Spinal cord (tissue), 10 donors: ENCODE measurements at places on chromosomes 1 and 21. TPM values are rescaled to one million over a fixed set of nuclear protein-coding genes. Genes with fewer than 3 reads are reported as not detected.

Gene FAM177B
- total RNA-seq: 0.66 TPM

DNA sequence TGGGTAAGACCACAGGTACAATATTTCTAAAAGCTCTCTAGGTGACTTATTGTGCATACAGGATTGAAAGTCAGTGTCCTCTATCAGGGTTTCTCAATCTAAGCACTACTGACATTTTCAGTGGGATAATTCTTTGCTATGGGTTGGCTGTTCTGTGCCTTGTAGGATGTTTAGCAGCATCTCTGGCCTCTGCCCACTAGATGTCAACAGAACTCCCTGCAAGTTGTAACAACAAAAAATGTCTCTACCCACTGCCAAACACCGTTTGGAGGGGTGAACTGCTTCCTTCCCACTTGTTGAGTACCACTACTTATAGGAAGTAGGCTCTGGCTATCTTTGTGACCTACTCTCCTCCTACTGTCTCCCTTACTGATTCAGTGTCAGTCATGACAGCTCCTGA, 90.1 kb upstream of the ZRANB2 start:
- H3K27me3 ChIP-seq: no peaks in the 10 kb centered on the region
- H3K27ac ChIP-seq: no peak overlapping the region
- DNase-seq: no peak
- H3K4me3 ChIP-seq: no peak overlapping the region

GRCh38 chr1:80987106-80987505, 813.6 kb upstream of the ADGRL2 start:
- DNase-seq: no peak

- peaks cover 3% of the 10 kb centered on the region for H3K27me3 ChIP-seq
- H3K4me1 ChIP-seq: no peaks in the 10 kb centered on the region
- H3K4me3 ChIP-seq: no peak overlapping the region
- H3K27ac ChIP-seq: no peak overlapping the region
- DNase-seq: no peak
Observed at GRCh38 chr1:47399138-47399845, 16.8 kb upstream of the FOXE3 start.

GRCh38 chr1:81702903-81703302, 97.8 kb upstream of the ADGRL2 start:
- H3K4me3 ChIP-seq: no peak overlapping the region
- DNase-seq: no peak
- H3K4me1 ChIP-seq: peaks cover 3% of the 10 kb centered on the region
- H3K27me3 ChIP-seq: no peaks in the 10 kb centered on the region
- no peak overlapping the region for H3K27ac ChIP-seq

DNA sequence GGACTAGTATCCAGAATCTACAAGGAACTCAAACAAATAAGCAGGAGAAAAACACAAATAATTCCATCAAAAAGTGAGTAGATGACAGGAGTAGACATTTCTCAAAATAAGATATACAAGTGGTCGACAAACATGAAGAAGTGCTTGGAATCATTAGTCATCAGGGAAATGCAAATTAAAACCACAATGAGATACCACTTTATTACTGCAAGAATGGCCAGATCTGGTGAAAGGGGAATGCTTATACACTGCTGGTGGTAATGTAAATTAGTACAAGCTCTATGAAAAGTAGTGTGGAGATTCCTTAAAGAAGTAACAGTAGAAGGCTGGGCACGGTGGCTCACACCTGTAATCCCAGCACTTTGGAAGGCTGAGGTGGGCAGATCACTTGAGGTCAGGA, 73.8 kb downstream of the POU2F1 start:
- H3K27ac ChIP-seq: no peak overlapping the region
- no peaks in the 10 kb centered on the region for H3K4me1 ChIP-seq
- no peak overlapping the region for H3K4me3 ChIP-seq

GRCh38 chr1:230747127-230747730, at the start of gene CAPN9:
CAPN9 (plus strand) TSS chr1:230747388; CDS start chr1:230747497, 109 bp downstream.
- H3K36me3 ChIP-seq: no peaks in the 10 kb centered on the region
- no peak within 1 kb of the TSS for H3K27ac ChIP-seq
- peaks cover 37% of the 10 kb centered on the region for H3K4me1 ChIP-seq
- H3K27me3 ChIP-seq: no peaks in the 10 kb centered on the region
- H3K4me3 ChIP-seq: no peak within 1 kb of the TSS

- H3K36me3 ChIP-seq: no peaks in the 10 kb centered on the region
- H3K27ac ChIP-seq: no peak overlapping the region
- no peak overlapping the region for H3K4me3 ChIP-seq
- DNase-seq: no peak
- H3K4me1 ChIP-seq: peaks cover 6% of the 10 kb centered on the region
- peaks cover 4% of the 10 kb centered on the region for H3K27me3 ChIP-seq
Observed at GRCh38 chr1:59017501-59018231, 233.8 kb upstream of the JUN start.

DNA sequence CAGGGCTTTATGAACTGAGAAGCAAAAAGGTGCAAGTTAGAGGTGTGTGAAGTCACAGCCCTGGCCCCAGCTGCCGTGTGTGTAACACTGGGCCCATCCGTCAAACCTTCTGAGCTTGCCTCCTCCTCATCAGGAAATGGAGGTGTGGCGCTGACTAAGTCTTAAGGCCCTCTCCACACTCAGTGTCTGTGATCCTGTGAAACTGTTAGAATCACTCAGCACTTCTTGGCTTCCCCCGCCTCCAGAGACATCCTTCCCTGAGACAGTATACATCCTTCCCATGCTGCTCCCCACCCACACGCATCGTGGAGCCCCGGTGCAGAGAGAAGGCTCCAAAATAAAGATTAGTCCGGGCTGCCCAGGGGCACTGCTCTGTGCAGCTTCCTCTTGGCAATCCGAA, 33.3 kb downstream of the LRP8 start:
- peaks cover 34% of the 10 kb centered on the region for H3K36me3 ChIP-seq
- no peaks in the 10 kb centered on the region for H3K27me3 ChIP-seq
- DNase-seq: no peak
- H3K27ac ChIP-seq: no peak overlapping the region
- H3K4me1 ChIP-seq: peaks cover 78% of the 10 kb centered on the region

GRCh38 chr1:89755591-89755990, 65.2 kb upstream of the LRRC8D start:
- H3K27ac ChIP-seq: no peak overlapping the region
- H3K27me3 ChIP-seq: no peaks in the 10 kb centered on the region
- DNase-seq: no peak
- peaks cover 4% of the 10 kb centered on the region for H3K4me1 ChIP-seq

Gene ELAVL4
- total RNA-seq: 77.4 TPM

- H3K4me1 ChIP-seq: no peaks in the 10 kb centered on the region
- no peaks in the 10 kb centered on the region for H3K36me3 ChIP-seq
- H3K4me3 ChIP-seq: no peak overlapping the region
- DNase-seq: no peak
- H3K27me3 ChIP-seq: no peaks in the 10 kb centered on the region
- H3K27ac ChIP-seq: no peak overlapping the region
Observed at GRCh38 chr1:218760601-218761570, 412.8 kb upstream of the LYPLAL1 start.

GRCh38 chr1:2104621-2105427, 54.6 kb downstream of the PRKCZ start:
- no peak overlapping the region for H3K4me3 ChIP-seq
- no peaks in the 10 kb centered on the region for H3K27me3 ChIP-seq
- no peak for DNase-seq

DNA sequence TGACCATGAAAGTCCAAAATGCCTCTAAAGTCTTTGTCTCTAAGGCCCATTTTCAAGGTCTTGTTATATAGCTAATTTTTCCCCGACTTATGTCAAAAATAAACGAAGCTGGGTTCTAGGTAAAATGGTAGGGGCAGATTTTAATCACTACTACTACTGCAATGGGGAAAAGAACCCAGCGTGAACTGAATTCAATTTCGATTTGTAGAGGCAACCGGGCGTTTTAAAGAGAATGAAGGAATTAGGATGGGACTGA, 536 bp upstream of the EXO1 start:
- H3K4me3 ChIP-seq: peak overlapping the region; percentile 98
- H3K4me1 ChIP-seq: peaks cover 7% of the 10 kb centered on the region
- no peaks in the 10 kb centered on the region for H3K36me3 ChIP-seq

- H3K4me1 ChIP-seq: peaks cover 25% of the 10 kb centered on the region
- no peak overlapping the region for H3K4me3 ChIP-seq
- no peaks in the 10 kb centered on the region for H3K36me3 ChIP-seq
- DNase-seq: no peak
- no peak overlapping the region for H3K27ac ChIP-seq
Observed at GRCh38 chr1:53112271-53112774, 30.1 kb downstream of the SLC1A7 start.

Gene HPDL
- total RNA-seq: 2.0 TPM

DNA sequence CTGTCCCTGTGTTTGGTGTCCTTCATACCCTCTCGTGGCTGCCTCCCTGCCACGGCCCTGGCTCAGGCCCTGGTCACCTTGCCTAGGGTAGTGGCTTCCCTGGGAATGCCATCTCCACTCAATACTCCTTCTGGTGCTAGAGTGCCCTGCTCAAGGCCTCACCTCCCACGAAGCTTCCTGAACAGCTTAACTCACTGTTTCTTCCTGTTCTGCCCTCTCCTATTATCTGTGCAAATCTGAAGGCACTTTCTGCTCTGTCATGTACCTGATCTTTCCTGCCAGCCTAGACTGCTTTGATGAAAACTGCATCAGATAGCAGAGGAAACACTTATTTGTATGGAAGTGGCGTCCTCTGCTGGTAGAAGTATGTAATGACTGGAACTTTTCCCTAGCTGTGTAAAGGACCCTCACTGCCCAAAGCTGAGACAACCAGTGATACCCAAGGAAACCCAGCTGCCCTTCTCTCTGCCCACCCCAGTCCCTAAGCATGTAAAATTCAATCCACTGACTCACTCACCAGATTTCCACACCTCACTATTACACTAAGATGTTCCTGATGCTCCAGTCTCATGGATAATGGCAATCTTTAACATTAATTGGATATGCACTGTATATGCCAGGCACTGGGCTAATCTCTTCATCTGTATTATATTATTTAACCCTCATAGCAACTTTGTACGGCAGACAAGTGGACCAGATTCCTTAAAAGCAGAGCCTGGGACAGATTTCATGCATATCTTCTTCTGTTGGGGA, 36.2 kb upstream of the BTG2 start:
- no peaks in the 10 kb centered on the region for H3K36me3 ChIP-seq
- peak; percentile 89 for DNase-seq
- H3K27ac ChIP-seq: no peak overlapping the region
- no peak overlapping the region for H3K4me3 ChIP-seq

Gene ZNF496
- total RNA-seq: 11.2 TPM

DNA sequence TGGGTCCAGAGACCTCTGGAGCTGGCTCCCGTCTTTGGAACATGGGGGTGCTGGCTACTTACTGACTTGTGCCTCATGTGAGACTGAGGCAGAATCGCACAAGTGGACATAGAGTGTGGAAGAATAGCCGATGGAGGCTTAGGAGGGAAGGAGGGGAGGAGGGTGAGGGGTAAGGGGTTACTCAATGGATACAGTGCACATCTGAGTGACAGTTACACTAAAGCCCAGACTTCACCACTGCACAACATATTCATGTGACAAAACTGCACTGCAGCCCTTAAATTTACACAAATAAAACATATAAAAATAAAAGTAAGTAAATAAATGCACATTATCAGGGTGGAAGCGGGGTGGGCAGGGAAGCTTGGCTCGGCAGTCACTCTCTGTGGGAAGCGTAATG, 197.7 kb upstream of the RAB4A start:
- peaks cover 11% of the 10 kb centered on the region for H3K4me1 ChIP-seq
- H3K27ac ChIP-seq: no peak overlapping the region
- no peaks in the 10 kb centered on the region for H3K27me3 ChIP-seq
- H3K4me3 ChIP-seq: no peak overlapping the region
- H3K36me3 ChIP-seq: no peaks in the 10 kb centered on the region

GRCh38 chr1:243559575-243560162, 290.4 kb downstream of the AKT3 start:
- no peaks in the 10 kb centered on the region for H3K4me1 ChIP-seq
- no peak overlapping the region for H3K4me3 ChIP-seq
- DNase-seq: no peak
- no peaks in the 10 kb centered on the region for H3K27me3 ChIP-seq
- no peaks in the 10 kb centered on the region for H3K36me3 ChIP-seq
- H3K27ac ChIP-seq: no peak overlapping the region

Gene SAMD13
- 6.5 TPM for total RNA-seq

DNA sequence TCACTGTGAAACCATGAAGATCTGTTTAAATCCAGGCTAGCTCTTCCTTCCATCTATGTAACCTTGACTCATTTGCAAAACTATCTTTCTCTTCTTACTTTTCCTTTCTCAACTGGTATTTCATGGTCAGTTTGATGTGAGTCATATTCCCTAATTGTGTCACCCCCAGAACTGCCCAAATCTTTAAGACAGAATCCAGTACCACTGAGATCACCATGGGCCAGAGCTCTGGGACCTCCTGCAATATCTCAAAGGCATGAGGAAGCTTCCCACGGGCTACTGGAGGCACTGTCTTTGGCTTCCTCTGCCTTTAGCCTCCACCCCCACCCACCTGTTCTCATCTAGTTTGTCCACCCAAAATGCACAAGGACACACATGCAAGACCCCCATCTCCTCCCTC, 274.4 kb upstream of the FMN2 start:
- no peak overlapping the region for H3K4me3 ChIP-seq
- H3K4me1 ChIP-seq: peaks cover 6% of the 10 kb centered on the region

Gene PLD5
- 11.5 TPM for total RNA-seq

DNA sequence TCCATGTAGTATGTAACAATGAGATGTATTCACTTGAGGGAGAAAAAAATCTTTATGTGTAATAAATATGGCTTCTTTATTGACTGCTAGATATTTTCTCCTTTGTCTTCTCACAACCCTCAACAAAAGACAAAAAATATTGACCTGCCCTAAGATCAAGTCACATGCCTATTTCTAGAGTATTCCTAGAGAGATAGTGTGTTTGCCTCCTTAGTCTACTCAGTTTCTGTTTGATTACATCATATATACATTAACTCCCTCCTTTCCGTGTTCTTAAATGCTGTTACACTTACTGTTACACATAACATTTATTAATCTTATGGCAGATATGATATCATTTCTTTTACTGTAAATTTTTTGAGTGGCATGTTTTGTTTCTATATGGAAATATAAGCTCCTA, 281.6 kb upstream of the RGS18 start:
- no peaks in the 10 kb centered on the region for H3K36me3 ChIP-seq
- H3K4me3 ChIP-seq: no peak overlapping the region
- no peak for DNase-seq
- H3K4me1 ChIP-seq: no peaks in the 10 kb centered on the region
- no peaks in the 10 kb centered on the region for H3K27me3 ChIP-seq
- no peak overlapping the region for H3K27ac ChIP-seq

DNA sequence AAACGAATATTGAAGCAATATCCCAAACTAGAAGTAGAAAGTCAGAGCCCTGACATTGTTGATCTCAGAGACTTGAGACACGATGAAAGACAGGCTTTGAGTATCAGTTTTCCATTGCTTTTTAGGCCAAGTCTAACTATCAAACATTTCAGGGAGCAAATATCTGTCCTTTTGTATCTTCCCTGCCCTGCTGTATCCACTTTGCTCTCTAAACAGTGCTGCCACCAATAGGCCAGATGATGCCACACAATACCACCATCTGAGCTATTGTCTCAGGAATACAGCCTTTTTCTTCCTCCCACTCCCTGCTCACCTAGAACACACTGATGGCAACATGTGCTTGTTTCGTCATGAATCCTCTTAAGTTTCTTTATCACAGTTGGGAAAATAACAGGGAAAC, 62.6 kb upstream of the SPAG17 start:
- H3K4me1 ChIP-seq: no peaks in the 10 kb centered on the region
- no peaks in the 10 kb centered on the region for H3K36me3 ChIP-seq
- no peak for DNase-seq
- H3K4me3 ChIP-seq: no peak overlapping the region
